ENCODE measurements at places on chromosomes 13 and 19.
A peak's percentile ranks its signal among the peaks of the same experiment; 100 is the strongest.

DNA sequence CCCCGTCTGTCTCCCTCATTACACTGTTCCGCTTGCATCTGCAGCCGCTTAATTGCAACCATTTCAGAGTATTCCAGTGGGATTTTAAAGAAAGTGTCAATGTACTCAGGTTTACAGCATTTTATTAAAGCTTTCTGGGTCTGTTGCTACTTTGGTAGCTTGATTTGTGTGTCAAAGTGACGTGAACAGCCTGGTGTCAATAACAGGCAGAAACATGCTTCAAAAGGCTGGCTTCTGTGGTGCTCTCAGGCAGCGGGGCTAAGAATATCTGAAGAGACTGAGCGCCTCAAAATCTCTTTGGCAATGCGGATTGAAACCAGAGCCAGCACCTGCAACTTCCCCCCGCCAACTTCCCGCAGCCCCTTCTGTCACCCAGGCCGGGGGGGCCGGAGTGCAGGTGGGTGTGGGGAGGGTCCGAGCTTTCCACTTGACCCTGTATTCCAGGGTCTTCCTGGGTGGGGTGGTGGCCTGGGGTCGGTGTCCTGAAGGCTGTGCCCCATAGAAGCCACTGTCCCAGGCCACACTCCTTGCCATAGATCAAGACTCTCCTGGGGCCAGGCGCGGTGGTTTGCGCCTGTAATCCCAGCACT, 81.2 kb downstream of the KDM4B start:
- no peak for DNase-seq

- no peak for DNase-seq
Measured at GRCh38 chr19:2727640-2727944, 6.4 kb upstream of the DIRAS1 start.

- DNase-seq = no peak
Measured at GRCh38 chr19:7605490-7606222, 10.0 kb downstream of the CAMSAP3 start.

- DNase-seq = no peak
Measured at GRCh38 chr19:604355-604754, 14.7 kb downstream of the HCN2 start.

GRCh38 chr19:54160854-54161253, 1.3 kb upstream of the LENG1 start:
- no peak for DNase-seq

DNA sequence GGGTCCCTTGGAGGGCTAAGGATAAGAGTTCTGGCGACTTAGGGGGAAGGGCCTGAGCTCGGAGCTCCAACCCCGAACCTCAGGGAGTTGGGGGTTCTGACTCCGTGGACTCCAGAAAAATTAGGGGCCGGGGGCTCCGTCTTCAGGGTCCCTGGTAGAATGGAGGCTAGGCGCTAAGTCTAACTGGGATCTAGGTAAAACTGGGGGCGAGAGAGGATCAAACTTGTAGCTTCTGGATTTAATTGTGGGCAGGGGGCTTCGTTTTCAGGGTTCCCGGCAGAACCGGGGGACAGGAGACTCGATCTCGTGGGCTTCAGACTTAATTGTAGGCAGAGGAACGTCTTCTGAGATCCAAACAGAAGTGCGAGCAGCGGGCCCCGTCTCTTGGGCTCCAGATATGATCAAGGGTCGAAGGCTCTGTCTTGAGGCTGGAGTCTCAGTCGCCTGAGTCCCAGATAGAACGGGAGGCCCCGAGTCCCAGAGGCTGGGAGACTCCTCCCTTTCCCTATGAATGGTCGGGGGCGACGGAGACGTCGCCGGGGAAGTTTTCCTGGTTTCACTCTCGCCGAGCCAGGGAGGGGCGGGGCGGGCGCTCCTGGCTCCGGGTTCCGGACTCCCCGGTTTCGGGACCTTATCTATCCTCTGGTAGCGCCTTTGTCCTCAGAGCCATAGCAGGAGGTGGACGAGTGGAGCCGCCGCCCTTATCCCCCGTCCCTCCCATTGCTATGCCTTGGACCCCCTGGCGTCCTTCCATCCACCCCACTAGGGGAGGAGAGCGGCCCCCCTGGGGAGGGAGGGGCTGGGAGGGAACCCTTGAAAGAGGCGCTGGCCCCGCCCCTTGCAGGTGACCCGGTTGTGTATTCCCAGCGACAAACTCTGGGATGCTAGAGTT, 1.3 kb downstream of the NECTIN2 start:
- DNase-seq = no peak

DNA sequence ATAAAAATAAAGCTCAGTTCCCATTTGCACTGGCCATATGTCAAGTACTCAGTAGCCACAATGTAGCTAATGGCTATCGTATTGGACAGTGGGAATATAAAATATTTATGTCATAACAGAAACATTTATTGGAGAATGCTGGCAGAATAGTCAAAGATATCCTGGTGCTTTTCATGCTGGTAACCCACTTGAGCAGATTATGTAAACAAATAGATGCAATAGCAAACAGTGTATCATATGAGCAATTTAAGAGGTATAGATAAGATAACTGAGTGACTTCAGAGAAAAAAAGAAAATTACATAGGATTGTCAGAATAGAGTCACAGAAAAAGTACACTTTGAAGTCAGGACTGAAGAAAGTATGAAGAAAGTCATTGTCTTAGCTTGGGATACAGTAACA, 426.6 kb downstream of the NDFIP2 start:
- DNase-seq = no peak

DNA sequence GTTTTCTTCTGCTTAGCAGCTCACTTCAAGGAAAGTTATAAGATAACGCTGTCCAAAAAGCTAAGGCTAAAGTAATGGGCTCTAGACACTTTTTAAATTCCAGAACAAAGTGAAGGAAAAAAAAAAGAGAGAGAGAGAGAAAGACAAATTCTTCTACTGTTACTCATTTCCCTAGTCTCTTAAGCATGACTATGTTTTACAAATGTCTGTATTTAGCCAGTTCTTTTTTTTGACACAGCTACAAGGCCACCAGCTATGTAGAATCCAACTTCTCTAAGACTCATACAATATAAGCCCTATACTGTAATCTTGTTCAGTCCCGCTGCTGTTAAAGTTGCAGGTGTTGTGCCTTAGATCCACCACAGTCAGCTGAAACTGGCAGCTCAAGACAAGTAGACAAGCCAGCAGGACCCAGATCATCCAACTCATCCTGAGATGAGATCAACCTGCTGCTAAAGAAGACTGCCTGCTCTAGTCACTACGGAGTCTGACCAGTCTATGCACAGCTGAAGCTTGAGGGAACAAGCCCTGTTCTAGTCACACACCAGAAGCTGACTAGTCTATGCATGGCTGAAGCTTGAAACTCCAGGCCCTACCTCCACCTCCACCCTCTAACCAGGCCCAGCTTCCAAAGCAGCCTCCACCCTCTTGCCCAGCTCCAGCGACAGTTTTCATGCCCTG, 10.3 kb upstream of the ZNF83 start:
- DNase-seq = no peak

DNA sequence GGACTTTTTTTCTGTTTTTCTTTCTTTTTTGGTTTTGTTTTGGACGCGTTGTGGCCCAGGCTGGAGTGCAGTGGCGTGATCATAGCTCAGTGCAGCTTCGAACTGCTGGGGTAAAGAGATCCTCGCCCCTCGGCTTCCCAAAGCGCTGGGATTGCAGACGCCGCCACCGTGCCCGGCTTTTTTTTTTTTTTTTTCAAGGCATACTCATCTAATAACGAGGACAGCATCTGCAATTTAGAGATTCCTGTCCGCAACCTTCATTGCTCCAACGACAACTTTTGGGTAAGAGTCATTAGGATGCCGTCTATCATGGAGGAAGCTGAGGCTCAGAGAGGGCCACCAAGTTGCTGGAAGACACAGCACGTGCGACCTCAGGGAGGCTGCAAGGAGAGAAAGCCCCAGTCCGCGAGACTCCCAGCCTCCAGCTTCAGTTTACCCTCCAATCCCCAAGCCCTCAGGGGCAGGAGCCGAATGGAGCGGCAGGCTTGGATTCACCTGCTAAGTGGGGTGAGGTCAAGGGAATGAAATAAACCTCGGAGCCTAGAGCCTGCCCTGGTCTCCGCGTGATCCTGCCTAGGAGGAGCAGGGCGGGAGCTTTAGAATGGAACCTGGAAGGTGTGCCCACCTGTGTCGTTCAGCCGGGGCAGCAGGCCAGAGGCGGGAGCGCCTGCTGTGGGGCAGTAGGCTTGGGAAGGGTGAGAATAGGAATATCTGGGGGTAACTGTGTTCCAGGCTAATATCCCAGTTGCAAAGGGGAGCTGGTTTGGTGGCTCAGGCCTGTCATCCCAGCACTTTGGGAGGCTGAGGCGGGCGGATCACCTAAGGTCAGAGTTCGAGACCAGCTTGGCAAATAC, 676 bp upstream of the POLRMT start:
- DNase-seq = no peak

GRCh38 chr19:11942008-11942842, 17.3 kb downstream of the ZNF700 start:
- DNase-seq = no peak

DNA sequence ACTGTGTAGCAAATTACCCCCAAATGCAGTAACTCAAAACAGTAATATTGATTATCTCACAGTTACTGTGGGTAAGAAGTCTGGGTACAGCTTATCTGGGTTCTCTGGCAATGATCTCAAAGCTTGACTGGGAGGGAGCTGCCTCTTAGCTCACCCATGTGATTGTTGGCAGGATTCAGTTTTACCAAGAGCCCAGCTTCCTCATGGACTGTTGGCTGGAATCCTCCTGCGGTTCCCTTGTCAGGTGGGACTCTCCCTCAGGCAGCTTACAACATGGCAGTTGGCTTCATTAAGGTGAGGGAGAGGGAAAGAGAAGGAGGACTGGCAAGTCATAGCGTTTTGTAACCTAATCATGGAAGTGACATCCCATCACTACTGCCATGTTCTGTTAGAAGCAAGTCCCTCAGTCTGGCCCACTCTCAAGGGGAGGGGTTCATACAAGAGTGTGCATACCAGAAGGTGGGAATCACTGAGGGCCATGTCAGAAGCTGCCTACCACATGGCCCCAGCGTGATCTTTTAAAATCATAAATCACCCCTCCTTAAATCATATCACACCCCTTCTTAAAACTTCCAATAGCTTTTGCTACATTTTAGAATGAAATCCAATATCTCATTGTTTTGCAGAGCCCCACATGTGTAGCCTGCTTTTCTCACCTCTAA, 108.1 kb downstream of the OLFM4 start:
- DNase-seq = no peak

DNA sequence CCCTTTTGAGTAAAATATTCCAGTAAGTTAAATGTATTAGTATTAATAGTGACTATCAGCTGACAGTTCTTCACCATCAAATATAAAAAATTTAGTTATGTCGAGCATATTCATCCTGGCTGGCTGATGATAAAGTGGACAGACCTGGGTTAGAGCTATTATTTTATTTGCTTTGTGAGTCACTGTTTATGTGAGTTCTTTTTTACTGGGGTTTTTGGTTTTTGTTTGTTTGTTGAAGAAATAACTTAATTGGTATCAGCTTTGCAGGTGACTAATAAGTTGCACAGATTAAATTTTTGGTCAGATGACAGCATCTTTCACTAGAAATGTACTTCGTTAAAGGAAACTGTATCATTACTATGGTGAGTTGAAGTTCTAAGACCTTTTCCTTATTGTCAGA, 224.7 kb downstream of the GGACT start:
- peak; percentile 39 for DNase-seq

- DNase-seq = no peak
Measured at GRCh38 chr19:14096272-14096992, 5.9 kb upstream of the SAMD1 start.

DNA sequence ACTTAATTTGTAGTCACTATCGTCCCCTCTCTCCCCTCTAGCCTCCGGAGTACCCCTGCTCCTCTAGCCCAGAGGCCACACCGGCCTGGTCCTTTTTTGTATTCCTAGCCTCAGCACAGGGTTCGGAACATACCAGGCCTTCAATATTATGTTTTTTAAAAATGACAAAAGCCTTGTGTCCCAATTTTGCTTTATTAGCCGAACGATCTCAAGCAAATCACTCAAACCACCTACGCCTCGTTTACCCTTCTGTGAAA, 463 bp upstream of the POMP start:
- DNase-seq = no peak

DNA sequence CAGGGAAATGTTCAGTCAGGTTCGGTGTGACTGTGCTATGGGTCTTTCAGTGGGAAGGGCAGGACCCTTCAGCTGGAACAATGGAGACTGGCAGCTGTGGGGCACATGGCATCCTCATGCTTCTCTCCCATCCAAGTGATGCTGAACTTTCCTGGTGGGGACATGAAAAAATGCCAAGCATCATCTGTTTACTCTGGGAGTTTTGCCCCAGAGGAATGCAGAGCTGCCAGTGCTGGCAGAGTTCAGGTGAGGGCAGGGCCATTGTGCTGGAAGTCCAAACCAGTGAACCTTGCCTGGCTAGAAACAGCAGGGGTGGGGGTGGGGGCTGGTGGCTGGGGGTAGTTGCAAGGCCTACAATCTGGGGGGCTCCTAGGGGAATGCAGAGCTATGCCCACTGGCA, 1320.6 kb downstream of the PCDH9 start:
- DNase-seq = no peak

DNA sequence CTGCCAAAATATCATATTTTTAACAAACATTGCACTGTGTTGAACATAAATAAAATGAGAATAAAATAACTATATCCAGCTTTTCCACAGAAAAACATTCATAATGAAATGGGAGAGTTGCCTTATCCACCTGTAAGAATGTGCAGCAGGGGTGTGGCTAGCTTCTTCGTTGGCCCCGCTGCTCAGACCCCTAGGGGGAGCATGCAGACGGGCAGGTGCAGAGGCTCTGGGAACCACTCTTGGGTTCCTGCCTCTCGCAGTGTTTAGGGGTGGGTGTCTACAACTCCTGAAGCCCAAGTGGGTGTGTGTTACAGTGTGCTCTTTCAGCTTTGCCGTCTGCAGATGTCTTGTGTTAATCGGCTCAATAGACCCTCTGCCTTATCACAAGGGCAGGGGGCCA, 121.7 kb downstream of the SLITRK5 start:
- DNase-seq = no peak

DNA sequence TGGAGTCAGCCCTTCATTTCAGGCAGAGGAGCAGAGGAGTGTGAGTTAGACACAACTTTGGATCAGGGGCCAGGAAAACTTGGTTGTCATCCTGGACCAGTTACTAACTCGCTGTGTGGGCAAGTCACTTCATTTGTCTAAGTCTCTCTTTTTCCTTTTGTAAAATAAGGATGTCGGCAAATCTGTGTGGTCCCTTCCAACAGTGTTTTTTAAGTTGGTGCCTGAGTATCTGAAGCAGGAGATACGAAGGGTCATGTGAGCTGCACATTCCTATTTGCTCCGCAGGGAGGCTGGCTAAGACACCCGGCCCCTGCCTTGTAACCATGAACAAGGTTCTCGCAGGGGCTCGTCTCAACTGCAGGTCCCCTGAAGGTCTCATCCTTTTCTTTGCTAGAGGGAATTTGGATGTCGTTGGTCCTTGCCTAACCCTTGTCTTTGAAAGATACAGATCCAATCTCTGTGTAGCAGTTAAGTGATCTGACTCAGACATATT, 64.3 kb downstream of the LRCH1 start:
- DNase-seq = no peak

GRCh38 chr13:30685987-30686386, 49.4 kb upstream of the ALOX5AP start:
- DNase-seq = no peak

DNA sequence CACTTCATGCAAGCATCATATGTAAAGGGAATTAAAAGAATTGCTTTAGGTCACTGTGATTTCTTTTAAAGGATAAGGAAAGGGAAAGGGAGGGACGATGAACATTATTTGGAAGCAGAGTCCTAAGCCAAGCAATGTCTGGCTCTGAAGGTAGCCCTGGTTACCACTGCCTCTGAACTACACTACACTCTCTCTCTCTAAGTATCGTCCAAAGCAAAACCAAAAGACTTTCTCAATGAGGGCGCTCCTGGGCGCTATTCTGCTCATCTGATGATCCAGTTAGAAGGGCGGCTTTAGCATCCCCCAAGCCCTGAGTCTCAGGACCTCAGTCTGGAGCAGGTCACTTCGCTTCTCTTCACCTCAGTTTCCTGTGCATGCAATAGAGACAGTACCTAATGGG, 26.2 kb downstream of the FOXO1 start:
- DNase-seq = no peak
